ENCODE measurements at places on chromosomes 3 and 15.
A peak's percentile ranks its signal among the peaks of the same experiment; 100 is the strongest.

DNA sequence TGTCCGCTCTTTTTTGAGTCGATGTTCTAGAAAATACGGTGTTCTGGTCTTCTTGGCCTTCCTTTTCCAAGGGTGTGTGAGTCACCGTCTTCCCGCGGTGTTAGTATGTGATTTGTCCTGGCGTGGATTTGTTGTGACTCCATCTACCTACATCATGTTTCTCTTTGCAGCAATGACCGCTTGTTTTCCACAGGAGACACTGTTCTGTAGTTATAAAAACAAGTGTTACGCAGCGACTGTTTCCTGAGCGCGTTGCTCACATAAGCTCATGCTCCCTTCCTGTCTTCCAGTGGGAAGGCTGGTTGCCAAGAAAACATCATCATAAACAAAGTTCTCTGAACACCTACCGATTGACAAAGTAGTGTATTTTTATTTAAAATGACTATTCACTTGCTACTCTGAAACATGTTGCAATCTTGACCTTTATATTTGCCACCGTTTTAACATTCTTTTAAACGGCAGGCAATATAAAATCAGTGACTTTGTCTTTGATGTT, 19.0 kb downstream of the USP13 start:
- DNase-seq: no peak

GRCh38 chr15:36926427-36926825, 173.9 kb downstream of the MEIS2 start:
- DNase-seq: peak; percentile 13

DNA sequence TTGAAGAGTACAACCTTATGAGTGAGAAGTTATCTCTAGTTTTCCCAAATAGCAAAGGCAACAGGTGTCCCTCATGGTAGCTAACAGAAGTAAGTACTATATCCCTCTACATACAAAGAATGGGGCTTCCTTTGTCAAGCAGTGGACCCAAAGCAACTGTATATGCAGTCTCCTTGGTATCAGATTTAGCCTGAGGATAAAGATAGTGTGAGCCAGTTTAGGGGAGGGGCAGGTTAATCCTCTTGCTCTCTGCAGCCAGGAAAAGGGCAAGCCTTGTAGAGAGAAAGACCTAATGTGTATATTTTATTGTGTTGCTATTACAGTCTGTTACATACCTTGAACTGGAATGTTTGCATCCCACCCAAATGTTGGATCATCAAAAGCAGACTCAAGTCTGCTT, 117.9 kb upstream of the COL8A1 start:
- no peak for DNase-seq

DNA sequence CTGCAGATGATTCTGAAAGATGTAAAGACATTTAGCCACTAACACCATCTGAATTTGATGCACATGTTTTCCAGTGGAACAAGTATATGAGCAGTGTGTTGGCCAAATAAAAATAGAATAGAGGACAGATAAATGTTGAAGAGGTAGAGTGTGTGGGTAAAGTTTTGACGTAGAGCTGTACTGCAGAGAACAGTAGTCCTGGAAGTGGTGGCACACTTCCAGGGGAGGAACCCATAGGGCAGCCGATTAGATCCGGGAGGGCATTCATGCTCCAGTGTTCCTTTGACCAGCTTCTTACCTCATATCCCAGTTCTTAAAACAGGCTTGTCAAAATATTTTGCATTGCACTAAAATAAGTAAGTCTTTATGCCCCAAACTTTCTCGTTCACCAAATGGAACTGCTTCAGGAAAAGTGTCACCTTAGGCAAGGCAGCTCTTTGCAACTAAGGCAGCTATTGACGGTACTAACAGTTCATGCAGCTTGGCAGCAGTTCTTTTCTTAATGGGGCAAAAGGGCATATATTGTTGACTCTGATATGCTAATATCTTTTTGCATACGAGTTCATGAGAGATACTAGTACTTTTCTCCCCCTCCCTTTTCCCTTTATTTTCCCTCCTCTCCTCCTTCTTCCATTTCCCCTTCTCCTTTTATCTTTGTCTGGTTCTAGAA, 429.3 kb upstream of the AZI2 start:
- DNase-seq: no peak

DNA sequence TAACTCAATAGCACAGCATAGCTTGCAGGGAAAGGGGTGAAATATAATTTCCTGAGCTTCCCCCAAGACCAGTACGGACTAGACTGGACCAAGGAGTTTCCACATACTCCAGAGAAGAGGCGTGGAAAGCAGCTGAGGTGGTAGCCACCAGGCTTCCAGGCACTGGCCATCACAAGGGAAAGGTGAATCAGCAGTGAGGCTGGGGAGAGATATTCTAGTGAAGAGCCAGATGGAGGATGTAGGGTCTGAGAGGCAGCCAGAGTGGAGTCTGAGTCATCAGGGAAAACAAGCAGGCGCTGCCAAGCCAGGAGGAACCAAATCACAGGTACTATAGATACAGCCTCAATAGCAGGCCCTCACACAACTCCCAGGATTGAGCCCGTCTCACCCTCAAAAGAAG, 9.6 kb upstream of the RASA2 start:
- no peak for DNase-seq

DNA sequence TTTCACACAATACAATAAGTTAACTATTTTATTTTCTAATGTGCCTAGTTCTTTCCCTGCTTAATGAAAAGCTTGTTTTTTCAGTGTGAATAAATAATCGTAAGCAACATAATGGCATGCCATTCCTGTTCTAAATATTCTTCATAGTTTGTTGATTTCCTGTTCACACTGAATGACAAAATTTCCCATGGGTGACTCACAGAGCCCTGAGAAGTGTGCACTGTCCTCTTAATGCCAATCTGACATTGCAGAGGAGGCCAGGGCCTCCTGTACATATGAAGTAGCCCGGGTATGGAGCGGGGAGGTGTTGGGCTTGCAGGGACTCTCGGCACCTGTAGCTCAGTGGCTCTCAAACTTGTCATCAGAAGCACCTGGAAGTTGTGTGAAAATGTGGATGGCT, 24.3 kb downstream of the CCR3 start:
- no peak for DNase-seq

DNA sequence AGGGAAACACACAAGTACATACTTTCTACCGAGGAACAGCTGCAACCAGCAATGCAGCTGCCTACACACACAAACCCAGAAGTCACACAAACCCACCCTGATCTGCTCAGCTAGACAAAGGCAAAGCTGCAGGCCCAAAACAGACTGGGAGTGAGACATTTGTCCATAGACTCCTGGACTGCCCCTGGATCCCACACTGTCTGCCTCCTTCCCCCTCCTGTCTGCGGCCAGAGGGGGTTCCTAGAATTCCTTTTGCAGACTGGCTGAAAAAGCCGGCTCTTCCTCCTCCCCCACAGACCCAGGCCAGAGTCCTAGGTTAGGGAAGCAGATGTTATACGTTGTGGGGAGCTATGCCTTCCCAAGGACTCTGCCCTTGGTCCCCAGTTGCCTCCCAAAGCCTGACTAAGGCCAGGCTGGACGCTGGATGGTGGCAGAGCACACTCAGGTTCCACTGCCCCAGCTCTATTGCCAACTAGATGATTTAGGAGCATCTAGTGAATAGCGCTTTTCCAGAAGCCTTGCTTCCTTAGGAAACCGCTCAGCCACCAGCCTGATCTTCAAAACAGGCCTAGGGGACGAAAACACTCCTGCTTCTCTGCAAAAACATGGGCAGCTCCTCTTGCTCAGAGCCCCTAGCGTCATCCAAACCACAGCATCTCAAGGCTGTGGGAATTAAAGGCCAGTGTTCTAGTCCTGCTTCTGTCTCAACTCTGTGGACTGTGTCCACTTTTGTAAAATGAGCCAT, 37.4 kb upstream of the CILP start:
- no peak for DNase-seq

DNA sequence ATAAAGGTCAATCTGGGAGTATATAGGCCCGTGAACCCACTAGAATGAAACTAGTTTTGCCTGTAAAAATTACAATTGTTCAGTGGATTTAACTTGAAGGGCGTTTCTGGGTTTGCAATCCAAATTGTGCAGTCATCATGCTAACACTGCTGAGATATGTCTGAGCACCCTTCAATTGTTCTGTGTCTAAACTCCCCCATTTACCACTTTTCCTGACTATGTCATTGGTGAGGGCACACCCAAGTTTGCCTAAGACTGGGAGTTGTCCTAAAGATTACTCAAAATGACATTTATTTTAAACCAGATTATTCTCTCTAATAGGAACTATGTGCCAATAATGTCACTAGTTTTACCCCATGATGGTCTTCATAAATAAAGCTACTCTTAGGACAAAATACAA, 54.6 kb downstream of the EMC4 start:
- no peak for DNase-seq

- no peak for DNase-seq
Observed at GRCh38 chr3:21542656-21543379, 208.2 kb downstream of the ZNF385D start.

- no peak for DNase-seq
Observed at GRCh38 chr15:94252223-94252766, 20.9 kb downstream of the MCTP2 start.

DNA sequence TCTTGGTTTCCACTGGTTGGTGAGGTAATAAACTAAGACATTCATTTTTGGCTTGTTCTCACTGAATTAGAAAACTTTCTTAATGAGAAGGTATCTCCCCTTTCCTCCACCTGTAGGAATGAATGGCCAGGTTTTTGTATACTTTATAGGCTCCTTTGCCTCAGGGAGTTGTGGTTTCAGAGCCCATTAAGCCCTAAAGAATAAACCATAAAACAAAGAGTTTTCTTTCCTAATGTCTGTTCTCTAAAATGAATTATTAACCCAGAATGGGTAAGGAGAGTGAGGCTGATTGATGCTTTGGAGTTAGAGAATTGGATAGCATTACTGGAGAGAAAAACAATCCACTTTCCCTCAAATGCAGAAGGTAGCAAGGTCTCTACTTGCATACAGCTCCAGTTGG, 67.6 kb downstream of the TIGIT start:
- no peak for DNase-seq

DNA sequence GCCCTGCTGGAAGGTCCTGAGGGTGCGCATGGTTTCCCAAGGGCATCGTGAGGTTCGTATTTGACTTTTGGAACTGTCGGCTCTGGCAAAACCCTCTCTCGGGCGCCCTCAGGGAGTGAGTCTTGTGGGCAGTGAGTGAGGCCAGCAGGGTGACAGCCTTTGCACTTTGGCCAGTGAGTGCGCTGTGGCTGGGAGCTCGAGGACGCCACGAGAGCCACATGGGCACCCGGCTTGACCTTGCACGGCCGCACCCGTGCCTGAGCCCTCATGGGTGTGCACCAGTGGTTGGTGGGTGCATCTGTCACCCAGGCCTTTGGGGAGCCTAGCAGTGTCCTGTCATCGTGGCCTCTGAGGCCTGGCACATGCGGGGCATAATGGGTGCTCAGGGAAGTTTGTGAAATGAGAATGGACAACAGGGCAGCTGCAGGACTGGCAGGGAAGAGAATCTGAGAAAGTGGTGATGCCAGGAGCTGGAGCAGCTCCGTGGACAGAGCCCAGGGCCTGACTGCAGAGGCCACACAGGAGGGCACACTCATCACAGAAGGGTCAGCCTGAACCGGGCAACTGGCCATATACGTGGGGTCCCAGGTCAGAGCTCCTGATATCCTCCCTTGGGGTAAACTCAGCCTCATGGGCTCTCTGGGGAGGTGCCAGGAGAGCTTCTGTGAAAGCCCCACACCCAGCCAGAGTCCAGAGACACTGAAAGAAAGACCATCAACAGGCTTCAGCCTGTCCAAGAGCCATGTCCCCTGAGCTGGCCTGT, 30.4 kb upstream of the SNRPA1 start:
- no peak for DNase-seq

DNA sequence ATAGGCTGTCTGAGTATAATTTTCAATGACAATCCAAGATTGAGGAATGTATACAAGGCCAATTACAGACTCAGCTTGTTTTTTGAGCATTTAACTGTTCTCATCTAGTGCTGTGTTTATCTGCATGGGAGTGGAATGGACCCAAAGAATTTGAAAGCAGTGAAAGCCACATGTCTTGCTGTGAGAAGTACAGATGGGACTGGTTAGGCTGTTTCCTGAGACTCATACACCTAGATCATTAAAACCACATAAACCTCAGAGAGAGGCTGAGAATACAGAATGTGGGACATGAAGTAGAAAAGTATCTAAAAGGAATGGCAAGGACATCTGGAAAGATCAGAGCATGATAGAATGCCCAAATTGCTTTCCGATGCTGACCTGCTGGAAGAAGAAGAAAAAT, 224.6 kb downstream of the NLGN1 start:
- no peak for DNase-seq

DNA sequence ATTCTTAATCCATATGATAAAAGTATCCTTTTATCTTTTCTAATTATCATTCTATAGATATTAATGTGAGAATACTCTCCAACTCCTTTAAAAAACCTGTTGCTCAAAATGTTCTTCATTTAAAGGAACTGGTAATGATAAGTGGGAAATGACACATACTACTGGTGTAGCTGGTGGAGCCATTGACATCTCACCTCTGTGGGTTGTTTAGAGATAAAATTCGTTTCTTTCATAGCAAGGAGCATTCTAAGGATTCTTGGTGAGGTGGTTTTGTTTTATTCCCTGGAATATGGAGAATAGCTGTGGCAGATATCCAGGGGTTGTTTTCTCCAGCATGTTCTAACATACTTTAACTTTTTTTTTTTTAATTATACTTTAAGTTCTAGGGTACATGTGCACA, 299.8 kb upstream of the THBS1 start:
- no peak for DNase-seq

DNA sequence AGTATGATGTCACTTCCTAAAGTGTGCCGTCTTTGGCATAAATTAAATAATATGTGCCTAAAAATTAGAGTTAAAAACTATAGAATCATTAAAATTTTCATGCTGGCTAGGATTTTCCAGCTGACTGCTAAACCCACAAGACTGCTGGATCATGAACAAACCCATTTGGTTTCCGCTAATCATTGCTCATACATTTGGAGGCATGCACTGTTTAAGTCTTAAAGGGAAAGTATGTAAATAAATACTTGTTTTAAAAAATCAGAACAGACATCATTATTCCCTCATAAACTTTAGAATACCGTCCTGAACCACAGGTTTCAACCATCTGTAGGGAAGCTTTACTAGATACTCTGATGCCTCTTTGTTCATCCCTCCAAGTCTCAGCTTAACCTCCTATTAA, 26.5 kb downstream of the ATP6V1A start:
- DNase-seq: no peak

- DNase-seq: peak; percentile 62
Observed at GRCh38 chr15:31215490-31216214, 111.0 kb upstream of the KLF13 start.

- no peak for DNase-seq
Observed at GRCh38 chr3:15923640-15924405, 126.0 kb upstream of the ANKRD28 start.

DNA sequence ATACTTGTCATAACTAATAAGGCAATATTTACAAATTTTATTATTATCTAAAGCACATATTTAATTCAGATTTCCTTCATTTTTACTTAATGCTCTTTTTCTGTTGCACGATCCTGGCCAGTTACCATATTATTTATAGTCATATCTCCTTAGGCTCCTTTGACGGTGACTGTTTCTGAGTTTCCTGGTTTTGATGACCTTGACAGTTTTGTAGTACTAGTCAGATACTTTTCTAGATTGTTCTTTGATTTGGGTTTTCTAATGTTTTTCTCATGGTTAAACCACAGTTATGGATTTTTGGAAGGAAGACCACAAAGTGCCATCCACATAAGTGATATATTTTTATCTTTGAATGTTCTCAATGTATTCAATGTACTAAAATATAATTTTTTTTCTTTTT, 171.0 kb upstream of the NANOGP8 start:
- DNase-seq: no peak

Measured in NCI-H774 (cell line).